ENCODE measurements at places on chromosomes 6 and 20.

- DNase-seq = no peak
Observed at GRCh38 chr20:6595704-6596103, 171.8 kb upstream of the BMP2 start.

DNA sequence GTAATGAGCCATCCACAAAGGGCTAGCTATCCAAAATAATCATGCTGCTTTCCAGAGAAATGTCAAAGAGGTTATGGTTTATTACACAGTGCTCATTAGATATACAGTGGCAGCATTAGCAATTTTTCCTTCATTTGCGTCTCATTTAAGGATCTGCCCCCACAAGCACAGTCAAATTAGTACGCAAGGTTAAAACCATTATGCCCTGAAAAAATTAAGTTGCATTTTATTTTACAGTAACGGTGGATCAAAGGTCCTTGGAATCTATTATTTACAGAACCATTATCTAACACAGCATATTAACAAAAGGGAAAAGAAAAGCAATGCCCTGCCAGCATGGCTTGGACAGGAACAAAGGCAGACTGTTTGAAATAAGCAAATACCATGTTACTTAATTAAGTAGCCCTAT lies 144.8 kb downstream of the PDSS2 start:
- no peak for DNase-seq

GRCh38 chr6:11766589-11767450 lies 11.8 kb downstream of the ADTRP start:
- no peak for DNase-seq

DNA sequence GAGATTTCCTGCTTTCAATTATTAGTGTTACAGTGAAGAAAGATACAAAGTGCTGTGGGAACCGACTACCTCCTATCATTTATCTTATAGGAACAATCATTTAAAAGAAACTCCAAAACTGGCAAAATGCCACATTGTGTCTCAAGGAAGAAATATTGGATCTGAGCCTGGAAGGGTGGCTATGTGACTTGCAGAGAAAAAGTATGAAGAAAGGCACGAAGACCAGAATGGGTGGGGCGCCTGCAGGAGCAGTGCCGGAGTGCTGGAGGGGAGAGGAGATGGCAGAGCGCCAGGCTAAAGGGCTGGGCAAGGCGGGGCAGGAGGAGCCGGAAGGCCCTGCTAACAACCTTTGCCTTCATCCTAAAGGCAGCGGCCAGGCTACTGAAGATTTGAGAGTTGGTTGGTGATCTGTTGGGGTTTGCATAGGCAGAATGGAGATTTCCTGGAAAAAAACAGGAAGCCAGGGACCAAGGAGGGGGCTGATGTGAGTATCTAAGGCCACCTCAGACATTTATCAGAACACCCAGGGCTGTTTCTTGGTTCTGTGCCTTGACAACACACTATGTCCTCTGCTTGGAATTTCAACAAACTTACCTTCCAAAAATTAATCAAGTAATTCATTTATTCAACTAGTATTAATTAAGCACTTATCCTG lies 125.6 kb downstream of the MAFB start:
- DNase-seq = no peak

- no peak for DNase-seq
Observed at GRCh38 chr20:62714006-62714405, 5.4 kb downstream of the NTSR1 start.

- peak; percentile 84 for DNase-seq
Observed at GRCh38 chr20:57698116-57698866, 11.5 kb downstream of the PMEPA1 start.

DNA sequence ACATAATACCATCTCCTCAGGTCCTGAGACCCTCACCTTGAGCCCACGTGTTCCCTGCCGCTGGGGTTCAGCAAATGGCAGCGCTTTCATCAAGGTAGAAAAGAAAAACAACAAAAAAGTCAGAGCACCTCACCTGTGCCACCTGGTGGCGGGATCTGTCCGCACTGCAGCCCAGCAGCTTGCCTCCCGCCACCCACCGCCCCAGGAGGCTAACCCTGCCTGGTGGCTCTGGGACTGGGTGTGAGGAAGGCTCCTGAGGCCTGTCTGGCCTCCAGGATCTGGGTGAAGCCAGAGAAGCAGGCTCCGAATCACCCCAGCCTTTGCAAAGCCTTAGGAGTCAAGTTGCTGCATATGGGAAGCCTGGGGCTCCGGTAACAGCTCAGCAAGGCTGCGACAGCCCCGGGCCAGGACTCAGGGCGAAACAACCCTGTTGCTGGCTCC lies 270.8 kb downstream of the BMP7 start:
- no peak for DNase-seq

DNA sequence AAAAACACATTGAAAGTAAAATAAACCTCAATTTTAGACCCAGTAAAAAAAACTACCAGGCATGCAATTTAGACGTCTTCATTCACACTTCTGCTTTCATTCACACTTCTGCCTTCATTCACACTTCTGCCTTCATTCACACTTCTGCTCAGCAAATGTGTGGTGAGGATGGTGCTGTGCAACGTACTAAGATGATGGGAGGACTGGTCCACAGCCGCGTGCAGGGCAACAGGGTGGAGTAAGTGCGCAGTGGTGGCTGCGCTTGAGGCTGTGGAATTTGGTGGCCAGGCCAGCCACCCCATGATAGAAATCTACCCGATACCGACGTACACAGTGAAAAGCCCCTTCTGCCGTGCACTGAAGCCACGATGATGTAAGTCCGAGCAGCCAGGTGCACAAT lies 114.3 kb upstream of the CD93 start:
- DNase-seq = no peak

DNA sequence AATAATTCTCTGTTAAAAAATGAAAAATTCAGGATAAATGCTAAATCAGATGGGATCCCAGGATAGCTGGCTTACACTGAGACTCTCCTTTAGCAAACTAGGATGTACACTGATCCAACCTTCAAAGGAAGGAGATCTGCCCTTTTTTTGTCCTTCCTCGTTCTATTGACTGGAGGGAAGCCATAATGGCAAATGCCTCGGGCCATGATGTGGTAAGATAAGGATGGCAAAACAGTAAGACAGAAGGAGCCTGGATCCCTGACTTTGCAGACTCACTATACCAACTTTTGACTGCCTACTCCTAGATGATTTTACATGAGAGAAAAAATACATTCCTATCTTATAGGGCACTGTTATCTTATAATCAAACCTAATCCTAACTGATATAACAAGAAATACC lies 156.9 kb upstream of the BEND3 start:
- DNase-seq = no peak

Measured in stimulated activated CD4-positive, alpha-beta T cell treated with anti-CD3 and anti-CD28 coated beads, Interleukin-4, amount 100 ng/mL, for 24 hours (primary cell).